ENCODE measurements at places on chromosomes 7 and 10. TPM values are rescaled to one million over a fixed set of nuclear protein-coding genes. Genes with fewer than 3 reads are reported as not detected.

ZNF853 gene
- total RNA-seq: 3.3 TPM

OR6V1 gene
- total RNA-seq: not detected

AKR1C1 gene
- total RNA-seq: 26.9 TPM

NAT16 gene
- total RNA-seq: not detected

SLC13A1 gene
- not detected for total RNA-seq

RBM48 gene
- total RNA-seq: 7.5 TPM

SUN3 gene
- total RNA-seq: not detected

TAS2R3 gene
- total RNA-seq: 0.17 TPM

RADIL gene
- 1.3 TPM for total RNA-seq

COL17A1 gene
- total RNA-seq: 0.23 TPM

NUTM2D gene
- 2.0 TPM for total RNA-seq

ANK3 gene
- total RNA-seq: 13.8 TPM

MAP3K8 gene
- total RNA-seq: 10.0 TPM

TAS2R5 gene
- 0.47 TPM for total RNA-seq

ZC3HAV1 gene
- total RNA-seq: 22.1 TPM

FRMPD2 gene
- not detected for total RNA-seq

SAMD9L gene
- total RNA-seq: 8.8 TPM

AKR1C8 gene
- total RNA-seq: not detected

BAMBI gene
- 112 TPM for total RNA-seq

CC2D2B gene
- total RNA-seq: not detected

PNLIPRP2 gene
- total RNA-seq: not detected

GIMAP8 gene
- total RNA-seq: not detected

H2BK1 gene
- total RNA-seq: not detected

MEOX2 gene
- 17.0 TPM for total RNA-seq

MSMB gene
- not detected for total RNA-seq
